ENCODE measurements at places on chromosomes 5 and 9.

- no peak for DNase-seq
These were observed 5.0 kb downstream of the DCTN4 start for GRCh38 chr5:150753863-150754262.

GRCh38 chr5:150357326-150358260, at the start of gene TCOF1:
Gene TCOF1, plus strand, starts transcription at chr5:150357697. Its CDS starts 50 bp downstream, at chr5:150357747.
- DNase-seq, result peak; percentile 97

DNA sequence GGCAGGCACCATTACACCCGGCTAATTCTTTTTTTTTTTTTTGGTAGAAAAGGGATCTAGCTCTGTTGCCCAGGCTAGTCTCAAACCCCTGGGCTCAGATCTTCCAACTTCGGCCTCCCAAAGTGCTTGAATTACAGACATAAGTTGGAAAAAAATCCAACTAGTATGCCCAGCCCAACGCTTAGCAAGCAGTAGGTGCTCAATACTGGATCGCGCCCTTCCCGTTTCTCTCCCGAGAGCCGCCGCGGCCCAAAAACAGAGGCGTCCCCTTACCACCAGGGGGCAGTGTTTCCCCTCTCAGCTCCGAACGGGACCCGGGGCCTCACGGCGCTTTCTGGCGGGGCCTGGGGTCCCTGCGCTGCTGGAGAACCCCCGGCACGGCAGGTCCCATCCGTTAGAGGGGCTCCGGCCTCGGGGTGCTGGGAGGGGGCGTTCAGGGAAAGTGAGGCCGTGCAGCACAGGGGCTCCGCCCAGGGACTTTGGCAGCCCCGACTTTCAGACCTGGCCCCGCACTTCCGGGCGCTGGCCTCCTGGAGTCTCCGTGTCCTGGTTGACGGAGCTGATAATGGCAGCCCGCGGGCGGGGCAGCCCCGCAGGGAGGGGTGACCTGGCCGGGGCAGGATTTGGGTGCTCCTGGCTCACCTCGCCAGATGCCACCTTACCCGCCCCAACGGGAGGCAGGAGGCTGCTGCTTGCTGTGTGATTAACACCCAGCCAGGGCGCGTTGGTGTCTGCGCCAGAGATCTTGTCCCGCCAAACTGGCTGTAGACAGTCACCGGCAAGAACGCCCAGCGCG, 15.2 kb downstream of the PTGES start:
- peak; percentile 85 for DNase-seq

- no peak for DNase-seq
These were observed 297.9 kb downstream of the KCTD16 start for GRCh38 chr5:144468571-144468970.
